ENCODE measurements at places on chromosomes 13 and 19.

- no peak for DNase-seq
Measured at GRCh38 chr13:113092776-113093579, 12.6 kb upstream of the F7 start.

GRCh38 chr13:96646515-96647211 is 347.6 kb downstream of the OXGR1 start:
- DNase-seq = no peak

GRCh38 chr19:50669302-50670101 is 20.3 kb downstream of the C19orf81 start:
- DNase-seq = no peak

DNA sequence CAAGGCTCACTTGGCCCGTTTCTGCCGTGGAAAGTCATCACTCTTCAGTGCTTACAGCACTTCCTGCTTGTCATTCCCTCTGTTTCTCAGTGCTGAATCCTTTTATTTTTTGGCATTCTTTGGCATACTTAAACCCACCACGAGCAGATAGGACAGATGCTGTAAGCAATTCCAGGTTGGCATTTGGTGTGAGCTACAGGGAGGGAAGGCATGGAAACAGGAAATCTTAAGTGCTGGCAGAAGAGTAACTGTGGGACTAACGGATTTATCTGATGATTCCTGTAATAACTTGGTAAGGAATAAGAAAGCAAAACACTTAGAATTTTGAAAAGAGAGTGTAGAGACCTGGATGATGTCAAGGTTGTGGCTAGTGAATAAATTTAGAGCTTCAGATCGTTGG is 273.4 kb downstream of the GPC6 start:
- no peak for DNase-seq

GRCh38 chr19:49502866-49503581 is 6.8 kb downstream of the RPS11 start:
- DNase-seq = no peak

- no peak for DNase-seq
Measured at GRCh38 chr19:6091771-6092291, 18.5 kb downstream of the RFX2 start.

DNA sequence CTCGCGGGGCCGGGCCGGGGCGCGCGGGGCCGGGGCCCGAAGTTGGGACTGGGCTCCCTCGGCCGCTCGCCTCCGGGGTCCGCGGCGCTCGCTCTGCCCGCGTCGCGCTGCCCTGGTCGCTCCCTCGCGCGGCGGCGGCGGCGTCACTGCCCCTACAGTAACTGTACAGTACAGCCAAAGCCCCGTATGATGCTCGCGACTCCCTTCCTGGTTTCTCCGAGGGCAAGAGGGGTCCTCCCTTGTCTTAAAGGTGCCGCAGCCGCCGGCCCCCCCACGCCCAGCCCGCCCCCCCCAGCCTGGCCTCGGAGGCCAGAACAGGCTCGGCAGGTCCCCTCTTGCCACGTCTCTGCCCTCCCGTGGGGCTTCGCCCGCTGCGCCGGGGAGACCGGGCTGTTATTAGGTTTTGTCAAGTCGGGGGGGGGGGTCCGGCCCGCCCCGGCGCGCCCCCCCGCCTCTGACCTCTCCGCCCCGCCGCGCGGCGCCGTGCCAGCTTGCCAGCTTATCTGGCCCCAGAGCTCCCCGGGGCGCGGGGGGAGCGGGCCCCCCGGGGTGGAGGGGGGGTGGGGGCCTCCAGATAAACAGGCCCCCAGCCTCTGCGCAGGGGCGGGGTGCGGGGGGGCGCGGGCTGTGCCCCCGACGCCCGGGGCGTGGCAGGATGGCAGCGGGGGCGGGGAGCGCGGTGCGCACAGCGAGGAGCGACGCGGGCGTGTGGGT is at the start of gene ZBTB7A:
ZBTB7A (minus strand) TSS at position 218 of the 714 bp plus-strand sequence. CDS start 11,667 bp downstream, outside the sequence.
- DNase-seq = no peak

DNA sequence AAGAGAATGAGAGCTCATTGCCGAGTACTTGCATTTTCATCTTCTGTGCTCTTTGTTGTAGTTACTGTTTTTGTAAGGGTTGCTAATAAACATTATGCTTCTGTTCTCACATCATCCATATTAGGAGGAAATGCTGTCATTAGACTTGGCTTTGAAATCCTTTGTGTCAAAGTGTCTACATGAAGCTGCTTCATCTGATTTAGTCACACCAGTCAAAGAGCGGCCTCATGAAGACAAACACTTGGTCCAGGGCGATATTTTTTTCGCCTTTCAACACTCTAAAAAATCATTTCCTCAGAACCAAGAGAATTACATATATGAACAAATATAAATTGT is 105.0 kb downstream of the SPRY2 start:
- DNase-seq = no peak

DNA sequence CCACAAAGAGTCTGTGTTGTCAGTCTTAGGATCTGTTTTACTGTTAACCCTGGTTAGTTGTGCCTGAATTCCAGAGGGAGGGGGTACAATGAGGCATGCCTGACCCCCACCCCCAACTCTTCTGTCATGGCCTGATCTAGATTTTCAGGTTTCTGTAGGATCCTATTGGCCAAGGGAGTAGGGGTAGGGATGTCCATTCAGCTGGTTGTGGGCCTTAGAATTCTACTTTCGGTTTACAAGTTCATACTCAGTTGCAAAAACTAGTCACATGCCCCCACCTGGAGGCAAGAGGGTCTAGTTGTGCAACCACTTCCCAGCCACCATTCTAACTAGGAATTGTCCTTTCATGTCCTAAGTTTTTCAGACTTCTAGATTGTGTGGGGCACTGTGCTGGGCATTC is 94.3 kb upstream of the MBNL2 start:
- DNase-seq = no peak

DNA sequence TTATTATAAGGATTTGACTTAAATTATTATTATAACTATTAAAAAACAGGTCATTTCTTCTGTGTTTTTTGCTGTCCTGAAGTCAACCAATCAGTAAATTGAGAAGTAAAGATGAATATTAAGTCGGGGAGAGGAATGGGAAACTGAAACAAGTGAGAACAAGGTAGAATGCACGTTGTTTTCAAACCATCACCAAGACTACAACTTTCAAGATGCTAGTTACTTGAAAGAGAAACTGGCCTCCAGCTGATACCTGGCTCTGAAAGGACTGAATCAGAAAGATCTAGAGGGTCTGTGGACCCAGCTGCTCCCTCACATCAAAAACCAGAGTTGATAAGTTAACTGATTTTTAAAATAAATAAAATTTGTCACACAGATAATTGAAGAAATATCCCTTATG is 1301.5 kb upstream of the ATXN8OS start:
- no peak for DNase-seq

- DNase-seq = no peak
Measured at GRCh38 chr13:19860884-19861655, 2.4 kb downstream of the ZMYM5 start.

- no peak for DNase-seq
Measured at GRCh38 chr19:46481223-46481848, 10.0 kb upstream of the PNMA8A start.

GRCh38 chr13:106560821-106561220 is 7.1 kb downstream of the ARGLU1 start:
- no peak for DNase-seq

GRCh38 chr19:6424195-6424938 is at the start of gene KHSRP:
Gene KHSRP, minus strand, starts transcription at chr19:6424811. Its CDS starts 110 bp downstream, at chr19:6424701.
- DNase-seq = no peak

DNA sequence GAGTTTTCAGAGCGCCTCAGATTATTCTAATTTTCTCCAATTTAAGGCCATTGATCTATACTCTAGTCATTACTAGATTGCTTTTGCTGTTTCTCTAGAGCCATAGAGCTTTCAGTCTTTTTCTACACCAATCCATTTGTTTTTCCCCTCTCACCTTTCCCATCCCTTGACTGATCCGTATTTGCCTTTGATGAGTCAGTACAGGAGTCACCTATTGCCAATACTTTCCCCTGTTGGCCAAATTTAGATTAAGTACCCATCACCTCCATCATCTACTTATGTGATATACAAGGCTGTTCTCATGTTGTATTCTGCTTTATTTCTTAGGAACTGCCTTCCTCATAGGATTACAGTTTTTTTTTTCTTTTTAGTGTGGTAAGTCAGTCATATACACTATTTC is 463.2 kb downstream of the KLF12 start:
- no peak for DNase-seq

GRCh38 chr13:38301236-38301635 is 48.4 kb upstream of the UFM1 start:
- no peak for DNase-seq

- no peak for DNase-seq
Measured at GRCh38 chr19:49419173-49419572, 4.1 kb downstream of the PTH2 start.

DNA sequence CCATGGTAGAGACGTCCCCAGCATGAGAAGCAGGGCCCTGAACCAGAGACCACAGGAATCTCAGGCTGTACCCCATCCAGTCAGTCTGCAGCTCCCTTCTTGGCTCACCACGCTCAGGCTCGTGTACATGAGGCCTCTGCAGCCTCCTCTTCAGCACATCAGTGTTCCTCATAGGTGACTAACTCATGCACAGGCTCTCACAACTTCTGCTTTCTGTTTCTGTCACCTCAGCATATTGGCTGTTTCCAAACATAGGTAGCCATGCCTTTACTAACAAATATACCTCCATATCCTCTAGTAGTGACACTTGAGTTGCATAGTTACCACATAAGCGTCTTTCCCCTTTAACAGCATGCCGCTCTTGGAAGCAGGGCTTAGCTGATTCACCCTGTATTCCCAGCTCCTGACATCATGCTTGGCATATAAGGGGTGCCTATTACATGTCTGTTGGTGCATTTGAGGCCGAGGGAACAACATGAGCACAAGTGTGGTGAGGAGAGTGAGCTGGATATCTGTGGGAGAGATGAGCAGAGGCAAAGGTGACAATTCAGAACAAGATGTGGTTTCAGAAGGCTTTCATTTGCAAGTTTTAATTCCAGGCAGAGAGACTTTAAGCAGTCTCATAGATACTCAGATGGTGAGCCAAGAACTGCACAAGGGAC is 16.7 kb downstream of the ZNF473 start:
- DNase-seq = no peak
